ENCODE measurements at places on chromosomes 12 and 14.
A peak's percentile ranks its signal among the peaks of the same experiment; 100 is the strongest.

DNA sequence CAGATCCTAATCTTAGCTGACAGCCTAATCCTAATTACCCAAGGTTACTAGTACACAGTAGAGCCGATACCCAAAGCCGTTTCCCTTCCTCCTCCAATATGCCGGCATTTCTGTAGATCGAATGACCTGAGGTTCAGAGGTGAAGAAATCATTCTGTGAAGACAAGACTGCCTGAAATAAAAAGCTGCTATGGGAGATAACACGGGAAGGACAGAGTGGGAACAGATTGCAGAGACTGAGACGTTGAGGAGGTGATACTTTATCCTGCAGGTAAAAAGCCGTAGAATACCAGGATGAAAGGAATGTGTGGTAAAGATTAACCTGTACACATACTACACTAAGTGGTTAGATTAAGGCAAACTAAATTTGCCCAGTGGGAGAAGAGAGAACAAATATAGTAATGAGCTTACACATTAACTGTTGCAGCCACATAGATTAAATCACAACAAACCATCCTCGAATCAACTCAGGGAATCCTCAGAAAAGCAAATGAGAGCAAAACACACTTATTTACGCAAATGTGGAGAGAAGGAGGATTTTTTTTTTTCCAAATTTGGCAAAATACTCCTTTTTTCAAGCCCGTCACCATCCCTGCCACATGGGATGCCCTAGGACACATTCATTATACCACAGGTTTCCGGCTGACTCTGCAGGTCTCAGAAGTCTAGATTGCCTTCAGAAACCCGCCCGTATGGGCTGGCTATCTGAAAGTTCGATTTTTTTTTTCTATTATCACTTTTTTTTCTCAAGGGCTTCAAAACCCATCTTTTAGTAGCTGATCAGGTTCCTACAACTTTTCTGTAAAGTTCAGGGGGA, 188.0 kb downstream of the TTC8 start:
- no peak for DNase-seq

GRCh38 chr14:84250893-84251292, 1279.1 kb upstream of the FLRT2 start:
- DNase-seq, result no peak

- peak; percentile 60 for DNase-seq
Measured at GRCh38 chr12:6363330-6364043, 11.9 kb downstream of the SCNN1A start.

- no peak for DNase-seq
Measured at GRCh38 chr12:99066726-99067125, 421.6 kb downstream of the APAF1 start.

- DNase-seq, result no peak
Measured at GRCh38 chr14:103504991-103505565, 17.6 kb downstream of the CKB start.

- DNase-seq, result no peak
Measured at GRCh38 chr14:23326491-23327332, 5.5 kb downstream of the PABPN1 start.

GRCh38 chr12:12651752-12652151, 40.1 kb downstream of the CREBL2 start:
- DNase-seq, result no peak

GRCh38 chr12:30796313-30796780, 41.6 kb upstream of the CAPRIN2 start:
- DNase-seq, result no peak

Data from activated T-cell treated with anti-CD3 and anti-CD28 coated beads for 24 hours (primary cell).